Stimulated activated CD4-positive, alpha-beta T cell treated with anti-CD3 and anti-CD28 coated beads, Interleukin-15, amount 100 ng/mL, for 1 hour (primary cell): ENCODE measurements at places on chromosomes 7 and 10.

GRCh38 chr10:112373912-112374338, at the start of gene ACSL5:
ACSL5 (plus strand) TSS chr10:112374116; CDS start chr10:112394947, 20,831 bp downstream.
- no peak for DNase-seq

- no peak for DNase-seq
Observed at GRCh38 chr10:76547352-76547972, 1090.1 kb downstream of the KCNMA1 start.

GRCh38 chr7:93723424-93724124, 149.1 kb upstream of the CALCR start:
- no peak for DNase-seq

DNA sequence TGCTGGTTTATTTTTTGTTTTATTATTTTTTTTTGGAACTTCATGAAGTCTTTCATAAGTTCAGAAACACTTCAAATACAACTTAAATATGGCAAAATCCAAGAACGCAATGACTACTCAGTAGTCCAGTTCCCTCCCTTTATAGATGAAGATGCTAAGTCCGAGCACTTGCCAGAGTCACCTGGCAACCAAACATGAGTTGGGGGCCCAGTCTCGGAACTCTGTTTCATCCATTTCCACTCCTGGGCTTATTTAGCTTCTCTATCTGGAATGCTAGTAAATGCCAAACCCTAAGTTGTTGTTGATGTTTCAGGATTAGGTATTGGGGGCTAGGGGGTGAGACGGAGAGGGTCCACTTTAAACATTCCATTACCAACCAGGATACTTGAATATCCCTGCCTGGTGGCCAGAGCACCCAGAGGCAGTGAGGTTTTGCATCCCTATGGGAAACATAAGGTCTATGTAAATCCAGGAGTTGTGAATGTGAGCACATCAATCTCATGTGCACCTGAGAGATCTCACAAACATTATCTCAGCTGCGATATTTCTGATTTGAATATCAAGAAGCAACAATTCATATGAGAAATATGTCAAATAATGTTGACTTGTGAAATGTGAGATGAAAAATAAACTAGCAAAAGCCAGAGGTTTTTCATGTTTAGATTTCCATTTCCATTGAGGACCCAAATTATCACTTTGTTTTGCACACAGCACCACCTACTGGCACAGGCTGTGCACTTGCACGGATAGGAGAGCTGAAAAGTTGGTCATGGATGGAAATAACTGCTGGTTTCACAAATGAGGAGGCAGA, 129.3 kb downstream of the PKD1L1 start:
- DNase-seq, result no peak

DNA sequence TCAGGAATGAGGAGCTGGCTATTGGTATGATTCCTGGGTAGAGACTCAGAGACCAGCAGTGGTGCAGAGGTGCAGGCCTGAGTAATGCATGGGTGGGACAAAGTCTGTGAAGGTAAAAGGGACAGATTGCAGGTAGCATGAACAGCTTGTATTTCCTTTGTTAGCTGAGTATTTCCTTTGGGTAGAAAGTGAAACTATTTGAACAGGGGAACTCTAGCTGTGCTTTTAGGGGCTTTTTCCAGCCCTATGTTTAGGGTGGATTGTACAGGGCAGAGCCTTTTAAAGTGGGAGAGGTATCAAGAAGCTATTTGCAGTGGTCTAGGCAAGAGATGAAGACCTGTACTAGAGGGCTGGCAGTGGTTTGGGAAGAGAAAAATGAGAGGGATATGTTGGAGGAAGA, 739.9 kb downstream of the REEP3 start:
- DNase-seq, result no peak

DNA sequence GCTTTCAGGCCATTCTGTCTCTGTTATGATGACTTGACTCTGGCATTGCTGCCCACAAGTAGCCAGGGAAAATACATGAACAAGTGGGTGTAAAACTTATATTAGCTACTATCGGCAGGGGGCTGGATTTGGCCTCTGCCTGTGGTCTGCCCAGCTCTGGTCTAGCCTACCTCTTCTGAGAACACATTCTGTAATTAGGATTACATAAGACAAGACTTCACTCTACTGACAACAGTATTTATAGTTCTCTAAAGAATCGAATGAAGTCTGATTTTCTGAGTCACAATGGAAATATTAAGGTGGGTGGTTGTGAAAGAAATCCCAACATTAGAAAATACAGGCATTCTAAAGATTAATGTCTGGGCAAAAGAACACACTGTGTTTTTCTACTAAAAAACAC, 55.5 kb downstream of the DLD start:
- no peak for DNase-seq

- DNase-seq, result no peak
Observed at GRCh38 chr10:35961501-35961900, 319.4 kb upstream of the FZD8 start.

DNA sequence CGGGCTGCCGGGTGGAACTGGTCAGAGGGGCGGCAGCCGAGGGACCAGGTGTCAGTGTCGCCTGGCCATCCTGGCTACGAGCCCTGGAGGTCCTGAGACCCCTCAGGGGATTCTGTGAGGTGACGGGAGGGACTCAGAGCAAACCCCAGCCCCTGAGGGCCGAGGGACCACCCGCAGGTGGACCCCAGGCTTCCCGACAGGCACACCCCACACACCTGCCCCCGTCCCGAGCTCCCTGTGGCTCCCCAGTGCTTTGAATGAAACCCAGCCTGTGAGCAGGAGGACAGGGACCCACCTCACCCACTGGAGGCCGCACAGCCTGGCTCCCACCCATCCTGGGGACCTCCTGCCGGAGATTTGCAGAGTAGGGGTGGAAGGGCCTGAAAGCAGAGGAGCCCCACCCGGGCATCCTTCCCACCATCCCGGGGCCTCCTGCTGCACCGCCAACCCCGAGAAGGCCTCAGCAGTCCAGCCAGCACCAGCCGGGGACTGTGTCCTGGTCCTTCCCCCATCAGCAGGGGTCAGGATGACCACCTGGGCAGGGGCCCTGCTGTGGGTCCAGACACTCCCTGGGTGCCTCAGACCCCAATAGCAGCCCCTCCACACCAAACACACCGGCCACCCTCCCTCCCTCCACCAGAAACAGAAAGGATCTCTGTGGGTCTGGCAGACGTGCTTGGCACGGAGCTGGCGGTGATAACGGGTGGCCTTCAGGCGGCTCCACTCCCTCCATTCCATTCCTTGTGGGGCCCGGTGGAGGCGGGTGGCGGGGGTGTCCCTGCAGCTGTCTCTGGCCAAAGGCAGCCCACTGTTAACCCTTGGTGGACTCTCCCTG, 13.9 kb downstream of the VENTX start:
- DNase-seq, result no peak

- DNase-seq, result peak; percentile 23
Observed at GRCh38 chr10:22002591-22003176, 846 bp downstream of the DNAJC1 start.

DNA sequence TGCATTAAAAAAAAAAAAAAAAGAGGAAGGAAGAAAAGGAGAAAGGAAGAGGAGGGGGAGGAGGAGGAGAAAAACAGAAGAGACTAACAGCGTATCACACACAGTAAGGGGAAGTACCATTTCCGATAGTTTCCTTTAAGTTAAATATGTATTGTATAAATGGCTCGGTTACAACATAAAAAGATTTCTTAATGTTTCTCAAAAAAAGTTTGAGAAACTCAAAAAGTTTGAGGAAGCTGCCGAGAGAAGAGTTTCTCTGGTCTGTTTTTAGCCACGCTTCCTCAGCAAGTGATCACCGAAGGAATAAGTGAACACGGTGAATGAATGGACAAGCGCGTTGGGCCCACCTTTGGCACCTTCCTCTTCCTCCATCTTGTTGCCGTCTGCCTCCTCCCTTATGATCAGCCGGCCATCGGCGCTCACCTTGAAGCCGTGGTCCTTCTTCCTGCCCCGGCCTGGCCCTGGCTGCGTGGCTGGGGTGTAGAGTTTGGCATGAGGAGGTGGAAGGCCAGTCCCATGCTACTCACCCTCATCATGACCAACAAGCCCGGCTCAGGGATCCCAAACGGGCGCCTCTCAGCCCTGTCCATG, 31.3 kb upstream of the FRAT2 start:
- no peak for DNase-seq

GRCh38 chr7:87933605-87933952, 472 bp upstream of the ADAM22 start:
- no peak for DNase-seq

DNA sequence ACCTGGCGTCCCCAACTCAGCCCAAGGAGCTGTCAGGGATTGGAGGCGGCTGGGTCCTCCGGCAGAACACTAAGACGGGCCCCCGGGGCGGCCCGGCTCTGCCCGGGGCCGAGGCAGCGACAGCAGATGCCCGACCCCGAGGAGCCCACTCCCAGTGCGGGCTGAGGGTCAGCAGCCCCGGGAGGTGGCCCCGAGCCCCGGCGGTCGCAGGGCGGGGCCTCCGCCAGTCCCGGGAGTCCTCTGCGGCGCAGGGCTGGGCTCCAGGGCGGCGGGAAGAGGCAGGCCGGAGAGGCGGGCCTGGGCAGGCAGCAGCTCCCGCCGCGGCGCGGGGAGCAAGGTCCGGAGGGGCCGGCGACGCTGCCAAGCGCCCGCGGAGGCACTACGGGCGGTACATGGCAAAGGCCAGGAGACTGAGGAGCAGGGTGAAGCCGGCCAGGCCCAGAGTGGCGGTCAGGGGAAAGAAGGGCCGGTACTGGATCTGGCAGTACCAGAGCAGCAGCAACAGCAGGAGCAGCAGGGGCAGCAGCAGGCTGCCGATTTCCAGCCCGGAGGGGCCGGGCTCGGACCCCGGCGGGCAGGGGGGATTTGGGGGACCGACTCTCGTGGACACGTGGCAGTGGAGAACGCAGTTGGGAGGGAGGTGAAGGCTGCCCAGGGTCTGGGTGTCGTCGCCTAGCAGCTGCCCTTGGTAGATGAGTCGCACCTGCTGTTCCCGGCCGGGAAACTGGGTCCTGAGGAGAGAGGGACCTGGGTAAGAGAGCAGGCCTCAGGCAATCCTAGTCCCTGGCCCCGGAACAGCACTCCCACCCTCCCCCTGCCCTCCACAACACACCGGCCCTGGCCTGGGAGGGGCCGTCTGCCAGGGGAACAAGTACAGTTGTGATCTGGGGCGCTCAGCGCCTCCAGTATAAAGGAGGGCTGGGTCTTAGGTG, 827 bp upstream of the FASTK start:
- DNase-seq, result no peak
